Posterior cingulate gyrus (tissue), 11 donors: ENCODE measurements at places on chromosomes 7 and 10.

DNA sequence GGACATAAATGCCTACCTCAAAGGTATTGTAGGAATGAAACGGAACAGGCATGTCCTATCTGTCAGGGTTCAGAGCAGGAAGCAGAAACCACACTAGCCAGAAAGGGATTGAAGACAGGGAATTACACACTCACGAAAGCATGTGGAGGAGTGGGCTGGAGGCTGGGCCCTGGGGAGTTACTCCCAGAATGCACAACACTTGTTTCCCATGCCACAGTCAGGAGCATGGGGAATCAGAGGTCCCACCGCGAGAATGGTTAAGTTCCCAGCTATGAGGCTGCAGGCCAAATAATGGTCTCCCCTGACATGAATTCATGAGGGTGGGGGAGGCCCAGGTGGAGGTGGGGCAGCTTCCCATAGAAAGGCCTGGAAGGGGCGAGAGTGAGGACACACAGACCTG lies 212.7 kb downstream of the HERPUD2 start:
- DNase-seq: no peak

DNA sequence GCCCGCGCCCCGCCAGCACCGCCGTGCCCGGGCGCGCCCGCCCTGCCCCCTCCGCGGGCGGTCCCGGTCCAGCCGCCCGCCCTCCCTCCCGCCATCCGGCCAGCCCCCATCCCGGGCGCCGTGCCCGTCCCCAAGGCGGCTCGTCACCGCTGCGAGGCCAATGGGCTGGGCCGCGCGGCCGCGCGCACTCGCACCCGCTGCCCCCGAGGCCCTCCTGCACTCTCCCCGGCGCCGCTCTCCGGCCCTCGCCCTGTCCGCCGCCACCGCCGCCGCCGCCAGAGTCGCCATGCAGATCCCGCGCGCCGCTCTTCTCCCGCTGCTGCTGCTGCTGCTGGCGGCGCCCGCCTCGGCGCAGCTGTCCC lies at the start of gene HTRA1:
Gene HTRA1, plus strand, starts transcription at position 187 of the 362 bp plus-strand sequence. Its CDS starts 100 bp downstream, at position 287.
- peak; percentile 81 for DNase-seq

- DNase-seq: no peak
Measured at GRCh38 chr7:83130623-83131545, 31.8 kb downstream of the PCLO start.

- DNase-seq: no peak
Measured at GRCh38 chr7:70681469-70682350, 450.2 kb upstream of the GALNT17 start.

- DNase-seq: no peak
Measured at GRCh38 chr10:71347587-71348395, 28.7 kb downstream of the SLC29A3 start.

DNA sequence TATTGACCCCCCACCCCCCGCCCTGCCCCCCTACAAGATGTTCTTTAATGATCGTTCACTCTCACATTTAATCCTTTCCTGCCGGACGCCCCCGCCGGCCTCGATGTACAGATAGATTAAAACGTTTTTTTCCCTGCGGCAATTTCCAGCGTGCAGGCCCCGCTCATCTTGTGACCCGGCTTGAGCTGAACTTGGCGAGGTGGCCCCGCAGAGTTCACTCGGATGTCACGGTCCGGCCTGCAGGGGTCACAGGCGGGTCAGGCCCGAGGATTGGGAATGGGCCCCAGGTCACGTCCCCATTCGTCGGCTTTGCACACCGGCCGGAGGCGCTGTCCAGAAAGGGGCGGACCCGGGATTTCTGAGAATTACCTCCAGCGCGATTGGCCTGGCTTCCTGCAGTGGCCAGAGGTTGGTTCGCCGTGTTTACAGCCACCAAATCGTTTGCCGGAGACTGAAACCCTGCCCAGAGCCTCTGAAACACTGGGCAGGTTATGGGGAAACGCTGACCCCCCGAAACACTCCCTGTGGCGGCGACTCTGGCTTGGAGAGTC lies 1.9 kb upstream of the CYP26A1 start:
- DNase-seq: peak; percentile 83

DNA sequence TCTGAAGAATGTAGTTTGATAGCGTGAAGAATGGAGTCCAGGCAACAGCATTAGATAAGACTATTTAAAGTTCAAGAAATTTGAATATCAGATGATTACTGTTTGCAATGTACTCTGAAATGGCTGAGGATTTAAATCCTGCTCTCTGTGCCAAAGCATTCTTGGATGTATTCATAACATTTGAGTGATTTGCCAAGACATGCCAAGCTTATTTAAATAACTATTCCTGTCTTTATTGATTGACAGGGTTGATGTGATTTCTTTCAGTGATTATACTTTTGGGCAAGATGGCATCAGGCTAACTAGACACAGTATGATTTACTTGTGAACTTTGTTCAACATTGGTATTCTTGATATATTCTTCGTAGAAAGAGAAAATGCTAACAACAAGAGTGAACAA lies 168.7 kb downstream of the GNAI1 start:
- DNase-seq: no peak

GRCh38 chr7:28956608-28957063 lies 1.5 kb downstream of the TRIL start:
- peak; percentile 29 for DNase-seq

GRCh38 chr7:134691546-134692343 lies 45.1 kb downstream of the BPGM start:
- no peak for DNase-seq

DNA sequence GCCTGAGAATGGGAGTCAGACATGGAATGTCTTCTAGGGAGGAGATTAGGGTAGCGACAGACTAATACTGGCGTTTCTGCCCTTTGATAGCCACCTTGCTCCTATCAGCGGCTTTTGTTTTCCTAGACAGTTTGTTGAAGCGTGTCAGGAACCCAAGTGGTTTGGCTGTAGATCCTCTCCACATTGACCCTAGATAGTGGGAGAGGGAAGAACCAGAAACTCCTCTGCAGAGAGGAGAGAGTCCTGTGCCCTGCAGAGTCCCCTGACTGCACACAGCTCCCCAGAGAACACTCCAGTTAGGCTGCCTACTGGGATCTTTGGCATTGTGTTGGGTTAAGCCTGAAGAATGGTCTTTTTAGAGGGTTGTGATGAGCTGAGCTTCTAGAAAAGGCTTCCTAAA lies 2.4 kb downstream of the MEPCE start:
- DNase-seq: no peak

- no peak for DNase-seq
Measured at GRCh38 chr10:111034598-111035310, 42.1 kb upstream of the ADRA2A start.

GRCh38 chr10:79027147-79028055 lies 41.4 kb upstream of the ZMIZ1 start:
- DNase-seq: peak; percentile 77

GRCh38 chr10:33863352-33863751 lies 528.9 kb upstream of the NRP1 start:
- DNase-seq: no peak

DNA sequence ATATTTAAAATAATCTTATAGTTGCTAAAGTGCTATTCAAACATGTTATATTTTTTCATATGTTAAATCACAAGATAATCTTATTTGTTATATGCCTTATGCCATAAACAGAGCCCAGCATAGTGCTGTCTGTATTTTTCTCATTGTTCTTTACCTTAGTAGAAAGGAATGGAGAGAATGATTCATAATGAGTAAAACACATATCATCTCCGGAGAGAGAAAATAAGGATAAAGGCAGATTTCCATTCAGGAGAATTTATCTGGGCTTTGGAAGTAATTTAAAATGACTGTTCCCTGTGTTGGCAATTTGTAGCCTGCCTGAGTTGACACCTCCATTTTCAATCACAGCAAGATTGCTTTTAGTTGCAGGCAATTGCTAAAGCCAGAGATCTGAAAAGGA lies 30.2 kb downstream of the CHN2 start:
- no peak for DNase-seq

- no peak for DNase-seq
Measured at GRCh38 chr7:27171325-27171636, 2.8 kb downstream of the HOXA10 start.

GRCh38 chr7:81248420-81248819 lies 329.6 kb upstream of the SEMA3C start:
- DNase-seq: no peak

GRCh38 chr10:123068087-123068853 lies 59.5 kb downstream of the ACADSB start:
- DNase-seq: no peak

DNA sequence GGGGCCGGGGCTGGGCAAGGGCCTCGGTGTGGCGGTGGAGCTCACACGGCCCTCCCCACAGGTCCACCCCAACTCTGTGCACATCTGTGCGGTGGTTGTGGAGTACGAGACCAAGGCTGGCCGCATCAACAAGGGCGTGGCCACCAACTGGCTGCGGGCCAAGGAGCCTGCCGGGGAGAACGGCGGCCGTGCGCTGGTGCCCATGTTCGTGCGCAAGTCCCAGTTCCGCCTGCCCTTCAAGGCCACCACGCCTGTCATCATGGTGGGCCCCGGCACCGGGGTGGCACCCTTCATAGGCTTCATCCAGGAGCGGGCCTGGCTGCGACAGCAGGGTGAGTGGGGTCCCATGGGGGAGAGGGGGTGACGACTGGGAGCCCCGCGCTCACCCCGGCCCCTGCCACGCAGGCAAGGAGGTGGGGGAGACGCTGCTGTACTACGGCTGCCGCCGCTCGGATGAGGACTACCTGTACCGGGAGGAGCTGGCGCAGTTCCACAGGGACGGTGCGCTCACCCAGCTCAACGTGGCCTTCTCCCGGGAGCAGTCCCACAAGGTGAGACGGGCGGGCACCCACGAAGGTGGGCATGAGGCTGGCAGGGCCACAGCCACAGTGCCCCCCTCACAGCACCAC lies 8.8 kb downstream of the TMEM120A start:
- no peak for DNase-seq

GRCh38 chr10:5376450-5376849 lies 11.7 kb downstream of the UCN3 start:
- DNase-seq: no peak

DNA sequence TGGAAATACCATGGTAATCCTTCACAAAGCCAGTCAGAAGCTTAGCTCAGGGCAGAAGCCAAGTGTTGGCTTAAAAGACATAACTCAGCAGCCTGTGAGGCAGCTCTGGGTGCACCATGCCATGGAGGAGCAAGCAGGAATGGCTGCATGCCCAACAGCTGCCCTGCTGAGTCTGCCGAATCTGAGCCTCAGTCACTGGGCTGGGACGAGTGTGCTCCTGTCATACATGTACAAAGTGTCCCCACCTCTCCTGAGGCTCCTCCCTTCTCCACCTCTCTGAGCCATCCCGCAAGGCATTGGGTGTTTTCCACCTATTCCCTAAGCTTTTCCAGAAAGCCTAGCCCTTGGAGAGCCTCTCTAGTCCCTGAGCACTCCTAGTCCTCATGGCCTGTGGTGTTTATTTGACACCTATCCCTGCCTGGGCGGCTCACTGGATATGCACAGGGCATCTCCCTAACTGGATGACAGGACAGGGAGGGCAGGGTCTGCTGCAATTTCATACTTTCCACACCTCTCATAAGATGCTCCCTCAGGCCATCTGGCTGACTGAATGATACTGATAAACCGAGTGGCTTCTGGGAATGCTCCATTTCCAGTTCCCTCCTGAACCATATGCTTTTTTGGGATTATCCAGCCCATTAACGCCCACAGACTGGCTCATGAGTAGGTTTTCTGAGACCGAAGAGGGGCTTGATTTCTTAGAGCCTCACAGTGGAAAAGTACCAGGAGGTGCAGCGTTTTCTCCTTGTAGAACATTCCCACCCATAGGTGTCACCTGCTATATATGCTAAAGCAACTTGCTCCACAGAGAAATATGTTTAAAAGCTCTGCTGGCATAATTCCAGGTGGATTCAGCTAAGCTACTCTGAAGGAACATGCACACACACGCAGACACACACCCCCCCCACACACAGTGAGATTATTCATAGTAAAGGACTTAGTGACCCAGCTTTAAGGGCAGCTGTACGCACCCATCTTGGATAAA lies 199.3 kb downstream of the SNX10 start:
- DNase-seq: peak; percentile 23

GRCh38 chr10:73889014-73889413 lies 14.7 kb upstream of the CAMK2G start:
- no peak for DNase-seq

- DNase-seq: no peak
Measured at GRCh38 chr10:28823501-28824075, 146.3 kb downstream of the BAMBI start.

DNA sequence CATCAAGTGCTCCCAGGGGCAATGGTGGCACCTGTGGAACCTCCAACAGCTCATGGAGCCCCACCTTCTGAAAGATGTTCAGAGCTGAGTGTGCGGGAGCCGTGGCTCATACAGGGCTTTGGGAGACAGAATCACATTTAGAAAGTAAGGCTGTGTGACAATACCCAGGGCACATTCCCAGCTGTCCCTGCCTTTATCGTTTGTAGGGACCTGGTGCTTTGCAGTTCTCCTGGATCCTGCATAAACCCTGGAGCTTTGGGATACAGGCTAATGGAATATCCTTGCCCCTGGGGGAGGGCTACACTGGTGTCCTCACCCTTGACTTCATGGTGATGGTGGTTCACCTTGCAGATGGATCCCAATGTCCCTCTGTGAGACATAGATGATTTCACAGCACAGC lies 134.8 kb upstream of the LAMB4 start:
- DNase-seq: no peak

- no peak for DNase-seq
Measured at GRCh38 chr10:86556933-86557649, 35.5 kb upstream of the WAPL start.

- no peak for DNase-seq
Measured at GRCh38 chr10:48390933-48391845, 84.7 kb downstream of the MAPK8 start.

DNA sequence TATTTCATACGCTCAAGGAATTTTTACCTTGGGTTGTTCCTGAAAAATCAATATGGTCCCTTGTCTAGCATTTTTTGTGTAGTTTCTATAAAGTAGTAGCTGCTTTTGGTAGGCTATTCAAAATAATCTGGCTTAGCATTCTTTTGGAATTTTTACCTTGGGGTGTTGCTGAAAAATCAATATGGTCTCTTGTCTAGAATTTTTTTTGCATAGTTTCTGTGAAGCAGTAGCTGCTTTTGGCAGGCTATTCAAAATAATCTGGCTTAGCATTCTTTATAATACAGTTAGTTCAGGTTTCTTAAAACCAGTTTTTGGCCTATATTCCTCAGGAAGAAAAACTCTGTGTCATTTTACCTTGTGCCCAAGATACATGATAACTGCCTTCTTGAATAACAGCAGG lies 301.9 kb downstream of the SUGCT start:
- DNase-seq: no peak

DNA sequence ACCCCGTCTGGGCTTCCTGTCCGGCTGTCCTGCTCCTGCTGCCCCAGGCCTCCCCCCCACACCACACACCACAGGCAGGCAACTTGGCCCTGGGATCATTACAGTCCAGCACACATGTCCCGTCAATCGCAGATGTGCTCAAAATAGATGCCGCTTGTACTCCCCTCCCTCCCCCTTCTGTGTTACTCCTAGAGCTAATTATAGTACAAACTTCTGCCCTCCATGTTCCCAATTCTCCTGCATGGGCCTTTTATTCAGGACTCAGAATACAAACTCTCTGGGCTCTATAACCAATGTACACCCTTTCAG lies at the start of gene SYNPO2L:
Gene SYNPO2L, minus strand, starts transcription at position 40 of the 309 bp plus-strand sequence. CDS start 107 bp downstream, outside the sequence.
- no peak for DNase-seq

GRCh38 chr10:125815764-125816163 lies 7.3 kb downstream of the UROS start:
- DNase-seq: no peak
